Right ventricle myocardium superior (tissue), 1 donor: ENCODE measurements at places on chromosomes 2 and 18.
A peak's percentile ranks its signal among the peaks of the same experiment; 100 is the strongest.

GRCh38 chr2:171084128-171084527, 76.6 kb downstream of the TLK1 start:
- no peak for DNase-seq

DNA sequence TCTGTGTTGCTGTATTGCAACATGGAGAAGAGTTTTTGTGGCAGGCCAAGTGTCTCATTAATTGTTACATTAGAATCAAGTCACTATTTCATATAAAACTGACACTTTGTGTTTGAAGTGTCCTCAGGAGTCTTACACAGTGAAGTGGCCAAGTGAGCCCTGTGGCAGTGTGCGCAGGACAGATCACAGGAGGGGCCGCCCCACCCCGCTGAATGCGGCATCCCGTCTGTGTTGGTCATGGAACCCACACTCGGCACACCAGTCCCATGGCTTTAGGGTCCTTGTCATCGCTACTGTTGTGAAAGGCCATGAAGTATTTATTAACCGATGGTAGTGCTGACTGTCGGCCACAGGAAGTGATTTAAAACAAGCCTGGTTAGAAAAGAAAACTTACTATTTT, 144.7 kb upstream of the NFATC1 start:
- DNase-seq = no peak

DNA sequence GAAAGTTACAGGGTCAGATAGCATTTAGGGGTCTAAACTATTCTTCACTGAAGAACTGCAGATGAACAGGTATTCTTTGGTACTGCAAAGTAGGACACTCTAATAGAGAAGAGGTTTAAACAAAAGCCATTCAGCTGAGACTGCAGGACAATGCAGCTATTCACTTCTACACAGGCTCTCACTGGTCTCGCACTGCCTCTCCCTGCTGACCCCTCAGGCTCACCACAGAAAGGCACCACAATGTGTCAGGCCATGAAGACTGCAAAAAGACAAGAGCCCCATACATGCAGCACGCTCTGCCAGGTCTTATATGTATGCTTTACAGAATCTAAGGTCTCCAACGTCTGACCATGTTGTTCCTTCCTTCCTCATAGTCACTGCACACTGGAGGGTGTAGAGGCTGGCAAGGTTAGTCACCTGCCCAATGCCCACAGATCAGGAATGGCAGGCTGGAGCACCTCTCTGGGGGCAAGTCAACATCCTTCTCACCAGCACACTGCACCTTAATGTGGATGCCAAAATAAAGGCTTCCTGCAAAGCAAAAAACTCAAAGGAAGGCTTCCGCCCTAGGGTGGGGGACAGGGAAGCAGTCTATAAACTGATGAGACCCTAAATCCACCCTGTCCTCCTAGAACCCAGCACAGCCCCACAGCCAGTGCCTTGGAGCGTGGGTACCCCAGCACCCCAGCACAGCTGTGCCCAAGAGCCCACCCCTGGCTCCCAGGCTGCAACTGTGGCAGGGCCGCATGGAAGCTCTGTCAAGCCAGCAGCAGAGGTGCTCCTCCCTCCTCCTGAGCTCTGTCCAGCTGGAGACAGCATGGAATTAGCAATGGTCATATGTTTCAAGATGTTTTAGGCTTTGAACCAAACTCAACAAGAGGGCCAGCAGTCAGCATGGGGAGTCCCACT, 10.7 kb upstream of the RNU4ATAC start:
- DNase-seq = no peak

GRCh38 chr2:43051338-43051737, 175.1 kb downstream of the ZFP36L2 start:
- no peak for DNase-seq

DNA sequence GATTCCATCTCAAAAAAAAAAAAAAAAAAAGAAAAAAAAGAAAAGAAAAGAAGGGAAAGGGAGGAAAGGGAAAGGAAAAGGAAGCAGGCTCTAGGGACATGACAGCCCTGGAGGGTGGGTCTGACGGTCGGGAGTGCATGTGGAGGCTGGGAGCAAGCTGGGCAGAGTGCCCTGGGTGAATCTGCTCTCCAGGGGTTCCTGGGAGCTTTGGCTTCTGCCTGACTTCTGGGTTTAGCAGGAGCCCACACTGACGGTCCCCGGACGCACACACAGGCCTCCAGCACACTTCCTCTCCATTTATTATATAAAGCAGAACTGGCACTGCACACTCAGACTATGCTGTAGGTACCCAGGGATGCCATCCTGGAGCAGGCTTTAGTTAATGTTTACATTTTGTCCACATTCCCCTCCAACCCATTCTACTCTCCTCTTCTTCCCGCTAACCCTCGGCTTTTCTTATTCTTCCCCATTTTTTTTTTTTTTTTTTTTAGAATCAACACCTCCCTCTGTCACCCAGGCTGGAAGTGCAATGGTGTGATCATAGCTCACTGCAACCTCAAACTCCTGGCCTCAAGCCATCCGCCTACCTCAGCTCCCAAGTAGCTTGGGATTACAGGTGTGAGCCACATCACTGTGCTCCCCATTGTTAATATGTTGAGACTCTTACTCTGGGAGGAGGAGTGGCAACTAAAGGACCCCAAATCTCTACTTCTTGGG, 151.1 kb upstream of the SLC1A4 start:
- peak; percentile 61 for DNase-seq

DNA sequence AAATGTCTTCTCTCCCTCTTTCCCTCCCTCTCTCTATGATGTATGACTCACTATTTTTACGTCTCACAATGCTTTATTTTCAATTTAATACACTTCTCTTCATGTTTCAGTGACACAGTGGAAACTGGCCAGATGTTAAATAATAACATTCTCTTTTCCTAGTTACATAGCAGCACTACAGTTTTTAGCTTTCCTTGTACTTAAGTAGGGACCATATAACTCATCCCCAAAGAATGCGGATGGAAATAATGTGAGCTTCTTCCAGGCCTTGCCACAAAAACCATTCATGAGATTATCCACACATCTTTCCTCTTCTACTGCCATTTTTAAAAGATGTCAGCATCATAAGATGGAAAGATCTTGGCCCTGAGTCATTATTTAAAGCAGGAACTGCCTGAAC, 789.4 kb downstream of the LRP1B start:
- no peak for DNase-seq

- no peak for DNase-seq
These were observed 523.4 kb upstream of the FANCL start for GRCh38 chr2:58764338-58765104.

GRCh38 chr18:9096007-9096371, 6.5 kb upstream of the NDUFV2 start:
- no peak for DNase-seq

DNA sequence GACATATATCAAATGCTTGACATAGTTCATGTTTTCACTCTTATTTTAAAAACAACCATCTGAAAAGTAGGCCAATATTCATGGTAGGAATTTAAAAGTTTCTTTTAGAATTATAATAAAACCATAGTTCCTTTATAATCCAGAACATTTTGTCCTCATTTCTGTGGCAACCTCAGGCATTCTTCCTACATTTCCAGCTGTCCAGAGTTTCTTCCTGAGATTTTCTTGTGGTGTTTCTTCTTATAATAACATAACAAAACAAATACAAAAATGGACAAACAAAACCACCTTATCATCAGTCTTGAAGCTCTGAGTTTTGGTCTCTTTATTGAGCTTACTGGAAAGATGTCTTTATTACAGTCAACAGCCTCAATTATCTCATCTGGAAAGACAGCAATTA, 2028.6 kb upstream of the CELF4 start:
- DNase-seq = no peak

DNA sequence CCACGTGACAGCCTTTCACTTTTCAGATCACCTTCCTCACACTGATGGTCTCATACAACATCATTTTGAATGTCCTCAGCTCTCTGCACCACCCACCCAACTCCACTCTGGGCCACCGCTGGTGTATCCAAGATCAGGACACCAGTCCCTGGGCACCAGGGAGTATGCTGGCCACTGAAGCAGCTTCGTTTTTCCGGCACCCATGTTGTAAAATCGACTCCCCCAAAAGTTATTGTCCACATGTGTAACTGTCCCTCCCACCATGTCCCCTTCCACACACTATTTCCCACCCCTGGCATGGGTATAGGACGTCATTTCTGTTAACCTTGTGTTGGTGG, 96.4 kb downstream of the TGOLN2 start:
- DNase-seq = no peak

GRCh38 chr18:47313901-47314300, 62.4 kb upstream of the SKOR2 start:
- no peak for DNase-seq

GRCh38 chr2:11583840-11584524, 50.1 kb downstream of the GREB1 start:
- peak; percentile 71 for DNase-seq

GRCh38 chr18:79576686-79577351, 102.8 kb upstream of the CTDP1 start:
- DNase-seq = peak; percentile 87

- no peak for DNase-seq
These were observed 8.3 kb downstream of the ARL5A start for GRCh38 chr2:151819920-151820319.

GRCh38 chr2:225737556-225737955, 338.0 kb downstream of the NYAP2 start:
- DNase-seq = no peak

DNA sequence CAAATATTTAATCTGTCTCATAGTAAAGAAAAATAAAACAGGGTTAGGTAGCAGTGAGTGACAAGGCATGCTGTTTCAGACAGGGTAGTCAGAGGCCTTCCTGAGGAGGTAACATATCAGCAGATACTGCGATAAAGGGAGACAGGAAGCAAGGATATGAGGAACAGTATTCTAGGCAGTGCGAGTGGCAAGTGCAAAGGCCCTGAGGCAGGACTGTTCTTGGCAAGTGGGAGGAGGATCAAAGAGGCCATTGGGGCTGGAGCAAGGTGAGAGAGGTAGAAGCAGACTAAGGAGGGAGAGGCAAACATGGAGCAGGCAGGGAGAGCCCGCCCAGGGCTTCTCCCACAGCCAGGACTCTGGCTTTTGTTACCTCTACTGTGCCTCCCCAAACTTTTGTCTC, 33.6 kb downstream of the GAD1 start:
- DNase-seq = no peak

DNA sequence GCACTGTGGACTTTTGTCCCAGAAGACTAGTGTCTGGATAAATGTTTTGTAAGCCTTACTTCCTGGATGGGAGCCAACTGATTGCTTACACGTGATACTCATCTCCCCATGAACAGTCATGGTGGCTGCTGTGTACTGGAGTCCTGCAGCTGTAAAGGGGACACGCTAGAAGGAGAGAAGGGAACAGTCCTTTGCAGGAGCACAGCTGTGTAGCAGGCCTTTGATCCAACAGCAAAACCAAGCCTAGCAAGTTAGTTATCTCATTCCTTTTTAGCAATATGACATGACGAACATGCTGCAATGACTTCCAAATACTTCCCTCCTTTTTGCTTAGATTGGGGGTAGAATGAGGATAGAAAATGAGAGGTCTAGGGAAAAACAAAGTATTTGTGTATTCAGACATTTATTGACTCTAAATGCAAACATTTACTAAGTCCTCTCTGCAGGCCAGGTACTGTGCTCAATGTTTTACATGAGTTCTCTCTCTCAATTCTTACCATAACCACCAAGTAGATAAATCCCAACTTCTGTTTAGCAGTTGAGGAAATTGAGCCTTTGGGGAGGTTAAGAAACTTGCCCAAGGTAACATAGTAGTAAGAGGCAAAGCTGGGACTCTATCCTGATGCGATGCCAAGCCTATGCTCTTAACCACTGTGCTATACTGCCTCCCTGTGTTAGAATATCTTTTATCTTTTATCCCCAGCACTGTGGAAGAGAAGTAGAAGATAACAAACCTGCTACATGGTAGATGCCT, 55.4 kb upstream of the CD28 start:
- no peak for DNase-seq

DNA sequence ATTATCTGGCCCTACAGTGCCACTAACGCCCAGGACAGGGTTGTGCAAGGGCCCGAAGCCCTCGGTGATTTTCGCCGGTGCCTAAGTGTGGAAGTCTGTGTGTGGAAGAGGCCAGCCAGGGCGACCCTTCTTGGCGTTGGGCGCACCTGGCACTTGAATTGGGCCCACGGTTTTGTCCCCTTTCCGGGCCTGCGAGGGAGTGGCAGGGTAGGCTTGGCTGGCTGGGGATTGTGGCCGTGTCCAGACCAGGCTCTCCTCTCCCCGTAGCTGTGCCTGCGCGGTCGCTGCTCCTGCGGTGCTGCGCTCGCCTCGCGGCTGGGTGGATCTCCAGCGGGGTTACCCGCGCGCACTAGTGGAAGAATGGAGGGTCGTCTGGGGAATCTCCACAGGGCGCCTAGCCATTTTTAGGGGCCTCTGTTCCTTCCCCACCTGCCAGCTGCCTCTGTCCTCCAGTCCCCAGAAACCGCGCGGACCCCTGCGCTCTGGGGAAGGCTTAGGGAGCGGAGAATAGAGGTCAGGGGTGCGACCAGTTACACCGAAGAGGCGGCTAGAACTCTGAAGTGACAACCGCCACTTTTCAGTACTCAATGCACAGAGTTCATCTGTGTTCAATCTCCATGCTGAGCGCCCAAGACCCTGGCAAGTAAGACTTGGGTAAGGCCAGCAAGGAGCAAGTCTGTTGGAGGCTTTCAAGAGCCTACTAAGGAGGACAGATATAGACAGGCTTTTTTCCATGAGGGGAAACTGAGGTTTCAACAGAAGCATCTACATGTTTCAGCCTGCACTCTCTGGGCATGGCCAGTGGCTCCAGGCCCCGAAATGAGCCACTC, 16.0 kb downstream of the EVX2 start:
- DNase-seq = no peak

DNA sequence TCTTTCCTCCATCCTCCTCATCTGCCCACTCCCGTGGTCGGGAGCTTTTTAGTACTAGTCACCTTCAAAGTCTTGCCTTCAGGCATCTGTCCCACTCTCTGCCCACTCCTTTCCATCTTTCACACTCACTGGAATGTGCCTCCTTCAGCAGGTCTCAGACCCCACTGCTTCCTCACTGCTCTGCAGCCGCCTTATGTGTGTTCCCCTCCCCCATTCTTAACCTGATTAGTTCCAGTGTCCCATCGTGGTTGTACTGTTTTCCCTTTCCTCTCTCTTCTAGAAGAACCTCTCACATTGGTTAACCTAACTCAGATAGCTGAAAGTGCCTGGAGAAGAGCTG, 3.0 kb downstream of the ARMC9 start:
- no peak for DNase-seq

GRCh38 chr2:62450716-62451191, 55.2 kb downstream of the TMEM17 start:
- no peak for DNase-seq
